ENCODE measurements at places on chromosomes 12 and 14.

GRCh38 chr14:25011095-25011494 is 38.9 kb downstream of the STXBP6 start:
- no peak for DNase-seq

DNA sequence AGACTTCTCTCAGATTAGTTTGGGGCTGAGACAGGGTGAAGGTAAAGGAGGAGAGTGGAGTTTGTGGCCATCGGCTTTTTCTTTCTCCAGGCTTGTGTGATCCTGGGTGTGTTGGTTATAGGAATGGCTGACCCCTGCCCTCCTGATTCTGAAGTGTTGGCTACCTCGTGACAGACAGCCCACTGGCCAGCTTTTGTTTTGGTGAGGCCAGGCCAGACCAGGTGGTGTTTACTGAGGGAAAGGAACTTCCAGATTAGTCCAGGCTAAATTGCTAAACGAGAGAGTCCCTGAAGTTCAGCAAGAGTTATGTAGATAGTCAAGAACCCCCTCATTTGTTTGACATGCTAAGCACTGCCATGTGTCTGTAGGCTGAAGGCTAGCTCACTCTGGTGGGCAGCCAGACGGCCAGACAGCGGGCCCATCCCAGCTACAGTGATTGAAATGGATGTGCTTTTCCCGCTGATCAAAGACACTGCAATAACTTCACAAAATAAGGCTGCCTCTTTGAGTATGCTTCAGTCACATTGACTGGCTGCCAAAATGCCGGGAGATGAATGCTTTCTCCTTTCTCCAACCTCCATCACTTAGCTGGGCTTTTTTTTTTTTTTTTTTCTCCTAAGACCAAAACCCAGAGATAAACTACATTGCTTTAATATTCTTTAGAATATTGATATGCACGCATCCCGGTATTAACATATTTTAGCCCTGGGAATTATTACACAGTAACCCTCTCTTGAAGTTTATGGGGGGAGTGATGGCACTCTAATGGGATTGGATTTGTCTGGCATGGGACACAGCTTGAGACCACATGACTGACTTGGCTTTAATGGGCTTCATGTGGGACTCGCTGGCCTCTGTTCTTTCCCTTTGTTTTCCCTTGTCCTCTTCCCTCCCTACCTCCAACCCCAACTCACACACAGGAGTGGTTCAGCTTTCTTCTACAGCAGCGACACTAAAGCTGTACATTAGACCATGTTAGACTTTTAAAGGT is 76.9 kb downstream of the SMOC1 start:
- no peak for DNase-seq

GRCh38 chr12:43285159-43285598 is 266.8 kb downstream of the ADAMTS20 start:
- DNase-seq, result no peak

GRCh38 chr14:95533391-95533821 is 1.4 kb upstream of the GLRX5 start:
- no peak for DNase-seq

- no peak for DNase-seq
These were observed 268.4 kb upstream of the FKBP4 start for GRCh38 chr12:2526371-2526770.

DNA sequence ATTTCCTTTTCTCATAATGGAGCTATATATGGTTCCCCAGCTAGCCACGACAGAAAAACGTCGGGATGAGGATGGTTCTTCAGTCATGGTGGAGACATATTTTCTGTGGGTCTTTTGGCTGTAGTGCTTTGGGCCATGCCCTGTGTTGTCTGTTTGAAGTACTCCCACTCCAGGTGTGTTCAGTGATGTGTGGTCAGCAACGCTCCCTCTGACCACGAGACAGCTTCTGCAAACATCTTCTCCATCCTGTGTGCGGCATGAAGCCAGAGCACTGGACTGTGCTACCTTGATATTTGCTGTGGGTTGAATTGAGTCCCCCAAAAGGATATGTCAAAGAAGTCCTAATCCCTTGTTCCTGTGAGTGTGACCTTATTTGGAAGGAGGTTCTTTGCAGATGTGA is 931.2 kb downstream of the NRXN3 start:
- DNase-seq, result no peak

- no peak for DNase-seq
These were observed 671 bp downstream of the SPTB start for GRCh38 chr14:64878837-64879634.

DNA sequence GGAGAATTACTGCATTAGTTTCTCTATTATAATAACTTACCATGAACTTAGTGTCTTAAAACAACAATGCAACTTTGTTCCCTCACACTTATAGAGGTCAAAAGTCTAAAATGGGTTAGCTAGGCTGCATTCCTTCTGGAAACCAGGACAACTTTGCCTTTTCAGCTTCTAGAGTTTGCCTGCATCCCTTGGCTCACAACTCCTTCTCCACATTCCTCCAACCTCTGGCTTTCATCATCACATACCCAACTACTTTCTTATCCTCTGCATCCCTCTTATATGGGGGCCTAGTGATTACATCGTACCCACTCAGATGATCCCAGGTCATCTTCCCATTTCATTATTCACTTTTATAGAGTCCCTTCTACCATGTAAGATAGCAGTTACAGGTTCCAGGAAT is 251.1 kb downstream of the C12orf50 start:
- DNase-seq, result no peak

DNA sequence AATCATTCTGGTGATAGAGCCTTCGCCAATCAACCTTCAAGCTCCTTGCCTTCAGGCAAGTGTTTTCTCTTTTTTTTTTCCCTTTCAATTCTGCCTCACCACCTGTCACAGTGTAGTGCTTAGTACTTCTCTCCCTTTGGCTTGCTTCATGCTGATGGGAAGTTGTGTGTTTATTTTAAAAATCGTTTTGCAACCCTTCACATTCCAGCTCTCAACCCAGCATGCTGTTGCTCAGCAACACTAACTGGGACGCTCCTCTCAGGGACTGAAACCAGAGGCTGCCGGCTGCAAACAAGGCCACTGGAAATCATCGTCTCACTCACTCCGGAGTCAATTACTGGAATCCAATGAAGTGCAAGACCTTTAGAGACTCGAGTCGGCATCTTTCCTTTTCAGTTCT is 342.7 kb downstream of the PRKD1 start:
- no peak for DNase-seq

DNA sequence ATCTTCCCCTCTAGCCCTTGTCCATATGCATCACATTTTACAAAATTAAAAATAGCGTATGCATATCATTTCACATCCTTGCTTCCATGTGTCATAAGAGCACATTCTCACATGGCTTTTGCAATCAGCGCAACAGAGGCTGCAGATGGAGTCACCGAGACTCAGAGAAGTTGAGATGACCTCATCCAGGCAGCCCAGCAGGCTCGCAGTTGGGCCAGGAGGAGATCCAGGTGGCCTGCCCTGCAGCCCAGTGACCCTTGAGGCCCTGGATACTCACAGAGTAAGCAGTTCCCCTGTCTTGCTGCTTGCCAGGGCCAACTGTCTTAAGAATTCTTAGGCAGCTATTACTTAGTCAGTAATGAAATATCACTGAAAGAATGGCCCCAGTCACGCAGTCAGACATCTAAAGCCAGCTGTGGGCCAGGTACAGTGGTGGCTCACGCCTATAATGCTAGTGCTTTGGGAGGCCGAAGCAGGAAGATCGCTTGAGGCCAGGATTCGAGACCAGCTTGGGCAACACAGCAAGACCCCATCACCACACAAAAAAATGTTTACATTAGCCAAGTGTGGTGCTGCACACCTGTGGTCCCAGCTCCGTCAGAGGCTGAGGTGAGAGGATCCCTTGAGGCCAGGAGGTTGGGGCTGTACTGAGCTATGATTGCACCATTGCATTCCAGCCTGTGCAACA is 9.1 kb downstream of the CAMKK2 start:
- DNase-seq, result no peak

GRCh38 chr14:52259434-52259833 is 8.1 kb upstream of the PTGDR start:
- no peak for DNase-seq

GRCh38 chr12:25971654-25972041 is 13.2 kb downstream of the RASSF8 start:
- no peak for DNase-seq

DNA sequence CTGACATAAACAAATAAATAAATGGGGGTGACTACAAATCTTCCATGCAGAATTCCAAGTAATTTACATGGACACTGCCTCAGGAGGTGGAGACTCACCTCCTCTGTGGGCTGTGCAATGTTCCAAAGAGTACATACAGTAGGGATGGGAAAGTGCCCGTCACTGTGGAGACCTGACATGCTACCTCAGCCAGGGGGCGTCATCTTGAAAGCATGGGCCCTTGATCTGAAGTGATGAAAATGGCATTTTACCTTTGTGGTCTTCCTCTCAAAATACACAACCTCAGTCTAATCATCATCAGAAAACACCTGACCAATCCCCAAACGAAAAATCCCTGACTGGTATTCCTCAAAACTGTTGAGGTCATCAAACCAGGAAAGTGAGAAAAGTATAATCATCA is 48.4 kb downstream of the ANAPC7 start:
- no peak for DNase-seq

DNA sequence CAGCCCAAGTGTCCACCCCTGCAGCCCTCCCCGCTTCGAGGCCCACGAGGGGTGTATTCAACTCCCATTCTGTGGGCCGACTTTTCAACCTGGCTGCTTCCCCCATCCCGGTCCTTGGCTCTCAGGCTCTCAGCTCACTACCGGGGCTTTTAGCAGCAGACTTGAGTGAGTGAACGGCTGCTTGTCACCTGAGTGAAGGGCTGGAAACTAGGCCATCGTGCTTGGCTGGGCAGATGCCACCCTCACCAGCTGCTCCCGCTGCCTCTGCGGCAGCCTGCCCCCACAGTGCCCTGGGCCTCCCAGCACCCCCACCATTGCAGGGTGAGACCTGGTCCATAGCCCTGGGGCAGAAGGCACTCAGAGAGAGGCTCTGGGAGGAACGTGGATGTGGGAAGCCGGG is 59.9 kb downstream of the SLC6A12 start:
- DNase-seq, result no peak

DNA sequence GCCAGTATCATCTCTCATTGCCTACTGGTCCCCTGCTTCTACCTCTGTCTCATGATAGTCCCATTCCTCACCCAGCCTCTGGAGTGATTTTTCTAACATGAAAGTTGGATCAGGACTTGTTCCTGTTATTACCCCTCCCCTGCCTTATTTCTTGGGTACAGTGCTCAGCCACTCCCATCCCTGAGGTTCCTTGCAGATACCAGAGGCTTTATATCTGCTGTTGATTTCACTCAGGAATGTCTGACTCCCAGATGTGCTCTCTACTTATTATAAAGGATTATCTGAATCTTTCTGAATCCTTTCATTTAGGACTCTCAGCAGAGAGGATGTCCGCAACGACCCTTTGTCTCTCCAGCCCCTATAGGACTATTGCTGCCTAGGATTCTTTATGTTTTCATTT is 111.2 kb downstream of the LRRK2 start:
- DNase-seq, result no peak

DNA sequence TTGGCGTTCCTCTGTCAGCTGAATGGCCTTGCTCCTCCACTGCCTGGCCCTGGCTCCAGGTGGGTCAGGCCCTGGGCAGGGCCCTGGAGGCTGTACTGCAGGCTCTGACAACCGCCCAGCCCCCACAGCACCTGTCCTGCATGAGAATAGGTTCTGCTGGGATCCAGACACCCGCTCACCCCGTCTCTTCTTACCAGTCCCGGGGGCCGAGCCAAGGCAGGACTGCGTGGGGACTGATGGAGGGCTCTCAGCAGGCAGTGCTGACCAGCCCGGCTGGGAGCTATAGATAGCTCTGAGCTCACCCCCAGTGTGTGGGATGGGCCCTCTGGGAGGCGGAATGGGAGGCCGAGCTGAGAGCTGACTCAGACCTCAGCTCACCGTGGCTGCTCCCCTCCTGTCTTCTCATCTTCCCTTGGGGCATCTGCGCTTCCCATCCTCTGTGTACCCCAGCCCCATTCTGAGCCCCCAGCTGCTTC is 39.6 kb downstream of the TEAD4 start:
- no peak for DNase-seq

GRCh38 chr14:86013641-86014040 is 483.7 kb downstream of the FLRT2 start:
- DNase-seq, result no peak

DNA sequence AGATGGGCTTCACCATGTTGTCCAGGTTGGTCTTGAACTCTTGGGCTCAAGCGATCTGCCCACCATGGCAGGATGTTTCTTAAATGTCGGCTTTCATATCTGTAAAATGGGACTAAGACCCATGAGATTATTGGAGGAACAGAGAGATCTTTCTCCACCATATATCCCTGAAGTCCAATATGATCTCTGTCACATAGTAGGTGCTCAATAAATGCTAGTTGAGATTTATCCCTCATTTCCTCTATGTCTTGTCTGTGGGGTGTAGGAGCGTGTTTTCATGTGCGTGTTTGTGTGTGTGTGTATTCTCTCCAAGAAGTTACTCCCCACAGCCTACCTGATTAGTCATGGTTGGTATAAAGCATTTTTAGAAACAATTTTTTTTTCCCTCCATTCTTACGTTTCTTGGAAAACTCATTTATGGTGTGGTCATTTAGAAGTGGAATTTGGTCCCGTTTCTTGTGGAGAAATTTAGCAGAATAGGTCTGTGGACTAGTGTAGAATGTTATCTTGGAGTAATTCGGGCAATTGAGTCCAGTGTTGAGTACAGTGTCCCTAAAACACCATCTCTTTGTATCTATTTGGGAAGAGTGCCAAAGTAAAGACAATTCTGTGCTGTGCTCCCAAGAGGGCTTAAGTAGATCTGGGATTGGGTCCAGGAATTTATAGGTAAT is 4.3 kb downstream of the STRAP start:
- no peak for DNase-seq

- DNase-seq, result no peak
These were observed 1.7 kb downstream of the HSPA2 start for GRCh38 chr14:64541972-64542835.

DNA sequence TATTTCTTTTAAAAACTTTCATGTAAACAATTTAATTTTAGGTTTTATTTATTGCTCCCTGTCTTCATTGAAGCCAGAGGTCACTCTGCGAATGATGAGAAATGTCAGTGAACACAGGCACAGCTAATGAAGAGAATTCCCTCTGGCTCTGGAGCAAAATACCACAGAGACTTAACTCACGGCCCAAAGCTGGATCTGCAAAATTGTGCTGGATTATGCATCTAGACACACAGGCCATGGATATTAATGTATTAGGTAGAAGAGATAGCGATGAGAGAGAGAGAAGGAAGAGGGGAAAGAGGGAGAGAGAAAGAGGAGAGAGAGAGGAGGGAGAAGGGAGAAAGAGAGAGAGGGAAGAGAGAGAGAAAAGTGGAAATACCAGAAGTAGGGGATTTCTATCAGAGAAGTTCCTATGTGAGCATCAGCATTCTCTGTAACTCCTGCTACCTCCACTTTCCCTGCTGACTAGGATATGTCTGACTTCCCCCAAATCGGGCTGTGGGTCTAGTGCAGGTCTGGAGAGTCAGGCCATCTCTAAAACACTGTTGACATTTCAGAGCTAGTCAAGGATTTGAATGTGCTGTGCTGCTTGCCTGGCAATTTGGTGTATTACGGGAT is 3.7 kb downstream of the ARHGDIB start:
- DNase-seq, result no peak

Data from stimulated activated CD8-positive, alpha-beta memory T cell treated with anti-CD3 and anti-CD28 coated beads, Interleukin-4, amount 100 ng/mL, for 1 hour (primary cell).